Testis (tissue), 5 donors: ENCODE measurements at places on chromosomes 7 and 10. TPM values are rescaled to one million over a fixed set of nuclear protein-coding genes. Genes with fewer than 3 reads are reported as not detected.
A peak's percentile ranks its signal among the peaks of the same experiment; 100 is the strongest.

- DNase-seq = no peak
Measured at GRCh38 chr10:119896061-119896655, 3.6 kb downstream of the SEC23IP start.

- no peak for DNase-seq
Measured at GRCh38 chr10:86632009-86632800, 22.1 kb upstream of the OPN4 start.

The HKDC1 gene
- 4.4 TPM for polyA plus RNA-seq

DNA sequence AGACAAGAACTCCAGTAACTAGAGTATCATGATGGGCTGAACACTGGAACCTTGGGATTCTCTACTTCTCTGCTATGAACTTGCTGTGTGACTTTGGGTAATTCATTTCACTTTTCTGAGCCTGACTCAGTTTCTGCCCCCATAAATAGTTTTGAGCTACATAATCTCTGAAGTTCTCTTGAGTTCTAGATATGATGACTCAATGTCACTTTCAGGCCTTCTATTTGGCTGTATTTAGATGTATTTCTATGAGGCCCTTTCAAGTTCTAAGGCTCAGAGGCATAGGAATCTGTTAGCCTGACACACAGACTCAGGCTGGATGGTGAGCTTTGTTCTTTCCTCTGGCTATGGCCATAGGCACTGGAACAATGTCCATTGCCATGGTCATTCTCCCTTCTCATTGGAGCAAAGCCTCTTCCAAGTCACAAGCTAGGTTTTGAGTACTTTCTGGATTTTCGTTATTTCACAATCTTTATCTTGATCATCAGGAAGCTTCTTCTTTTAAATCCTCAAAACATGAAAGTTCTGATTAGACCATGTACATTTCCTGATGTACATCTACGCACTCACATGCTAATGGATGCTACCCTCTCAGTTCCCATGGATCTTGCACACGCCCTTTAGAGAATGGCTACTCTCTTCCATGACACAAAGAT is 101.6 kb downstream of the TES start:
- no peak for DNase-seq

DNA sequence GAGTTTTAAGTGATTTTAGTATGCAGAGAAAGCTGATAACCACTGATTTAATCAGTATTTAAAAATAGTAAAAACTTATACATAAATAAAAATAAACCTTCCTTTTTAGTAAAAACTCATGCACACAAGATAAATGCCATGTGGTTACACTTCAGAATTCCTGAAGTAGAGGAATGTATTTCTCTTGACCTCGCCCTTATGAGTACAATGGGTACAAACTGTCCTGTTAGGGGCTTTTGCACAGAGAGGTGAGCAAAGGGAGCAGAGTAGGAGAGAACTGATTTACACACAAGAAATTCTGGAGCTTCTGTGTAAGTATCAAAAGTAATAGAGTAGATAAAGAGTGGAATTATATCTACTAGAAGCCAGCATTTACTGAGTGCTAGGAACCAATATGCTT is 279.6 kb downstream of the PPP1R3A start:
- DNase-seq = no peak

DNA sequence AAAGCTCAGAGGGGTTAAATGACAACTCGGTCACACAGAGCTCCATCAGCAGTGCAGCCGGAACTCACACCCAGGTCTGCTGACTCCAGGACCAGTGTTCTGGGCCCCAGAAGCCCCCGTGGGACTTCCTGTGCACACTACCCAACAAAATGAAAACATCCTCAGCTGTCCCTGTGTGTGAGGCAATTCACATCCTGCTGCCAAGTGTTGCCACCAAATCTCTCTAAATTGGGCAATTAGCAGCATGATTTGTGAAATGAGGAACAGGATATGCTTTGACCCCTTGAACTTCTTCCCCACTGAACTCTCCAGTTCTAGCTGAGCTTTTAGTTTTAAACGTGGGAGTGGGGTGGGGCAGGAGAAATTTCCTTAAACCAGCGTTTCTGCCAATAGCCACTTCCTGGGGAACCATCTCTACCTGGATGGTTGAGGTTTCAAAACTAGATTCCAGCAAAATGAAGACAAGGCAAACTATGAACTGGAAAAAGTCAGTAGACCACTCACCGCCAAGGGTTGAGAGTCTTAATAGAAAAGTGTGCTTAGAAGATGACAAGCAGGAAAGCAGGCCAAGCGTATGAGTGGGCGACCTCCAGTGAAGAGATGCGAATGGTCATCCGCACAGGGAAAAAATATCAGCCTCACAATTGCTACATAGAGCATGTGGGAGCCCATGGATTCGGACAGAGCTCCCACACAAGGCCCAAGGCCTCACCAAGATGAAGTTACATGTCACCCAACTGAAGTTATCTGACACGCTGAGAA is 51.9 kb upstream of the CHST15 start:
- peak; percentile 48 for DNase-seq

- peak; percentile 70 for DNase-seq
Measured at GRCh38 chr10:83539528-83540308, 599.6 kb upstream of the GHITM start.

DNA sequence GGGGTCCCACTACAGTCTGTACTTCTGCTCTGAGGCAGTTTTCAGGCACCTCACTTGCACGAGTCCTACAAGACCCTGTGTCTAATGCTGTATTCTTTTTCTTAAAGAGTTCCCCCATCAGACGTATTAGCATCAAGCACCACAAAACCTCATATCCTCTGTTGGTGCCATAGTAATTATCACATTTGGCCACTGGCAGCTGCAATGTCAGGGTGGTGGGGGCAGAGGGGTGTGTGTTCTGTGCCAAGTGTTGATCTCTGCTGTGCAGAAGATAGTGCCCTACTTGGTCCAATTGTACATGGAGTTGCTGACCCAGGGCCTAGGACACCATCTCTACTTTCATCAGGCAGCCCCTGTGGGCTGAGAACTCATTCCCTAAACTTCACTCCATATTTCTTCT is 20.0 kb upstream of the JAZF1 start:
- DNase-seq = no peak

The TYW1 gene
- 16.9 TPM for polyA plus RNA-seq

DNA sequence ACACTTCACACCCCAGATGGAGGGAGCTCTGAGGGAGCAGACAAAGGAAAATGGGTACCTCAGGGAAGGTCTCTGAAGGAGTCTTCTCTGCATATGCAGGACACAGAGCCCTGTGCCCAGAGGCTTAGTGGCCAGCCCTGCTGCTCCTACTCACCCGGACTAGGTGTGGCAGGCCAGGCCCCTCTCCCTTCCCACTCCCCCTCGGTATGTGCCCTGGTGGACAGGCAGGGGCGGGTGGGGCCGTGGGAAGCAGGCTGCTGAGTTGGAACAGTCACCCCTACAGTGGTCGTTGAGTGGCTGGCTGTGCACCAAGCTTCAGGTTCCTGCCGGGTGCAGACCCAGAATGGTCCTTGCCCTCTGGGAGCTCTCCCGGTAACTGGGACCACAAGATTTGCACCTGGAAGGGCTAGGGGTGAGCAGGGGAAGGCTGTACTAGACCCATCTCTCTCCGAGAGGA is 68.6 kb downstream of the ZMIZ1 start:
- DNase-seq = no peak

DNA sequence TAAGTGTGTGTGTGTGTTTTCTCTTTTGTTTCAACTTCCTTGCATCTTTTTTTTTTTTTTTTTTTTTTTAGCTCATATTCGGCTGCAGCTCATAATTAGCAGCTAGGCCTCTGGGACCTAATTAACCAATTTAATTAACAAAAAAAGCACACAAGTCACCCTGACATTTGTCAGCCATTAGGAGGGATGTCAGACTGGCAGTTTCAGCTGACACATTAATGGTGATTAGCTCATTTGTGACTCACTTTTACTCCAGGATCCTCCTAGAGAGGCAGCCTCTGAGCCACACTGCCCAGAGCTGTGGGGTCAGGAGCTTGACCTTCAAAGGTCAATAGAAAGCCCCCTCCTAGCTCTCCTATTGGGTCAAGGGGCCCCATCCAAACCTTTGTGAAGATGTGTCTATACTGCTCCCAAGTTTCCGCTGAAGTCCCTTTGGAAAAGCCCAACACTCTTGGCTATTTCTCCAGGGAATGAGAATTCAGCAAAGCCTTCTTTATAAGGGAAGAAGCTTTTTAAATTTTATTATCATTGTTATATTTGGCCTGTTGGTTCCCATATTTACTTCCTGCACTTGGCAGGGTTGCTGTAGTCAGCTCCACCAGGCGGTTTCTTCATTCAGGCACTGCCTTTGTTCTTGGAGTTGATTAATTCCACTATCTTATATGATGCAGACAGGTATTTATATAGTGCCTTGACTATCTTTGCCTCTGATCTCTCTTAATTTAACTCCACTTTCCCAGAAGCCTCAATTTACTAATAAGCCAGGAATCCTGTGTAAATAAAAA is 109.5 kb upstream of the HABP2 start:
- no peak for DNase-seq

- peak; percentile 86 for DNase-seq
Measured at GRCh38 chr7:22452142-22452959, 47.6 kb downstream of the STEAP1B start.

The FFAR4 gene
- polyA plus RNA-seq = 1.3 TPM

The MALRD1 gene
- 3.3 TPM for polyA plus RNA-seq

DNA sequence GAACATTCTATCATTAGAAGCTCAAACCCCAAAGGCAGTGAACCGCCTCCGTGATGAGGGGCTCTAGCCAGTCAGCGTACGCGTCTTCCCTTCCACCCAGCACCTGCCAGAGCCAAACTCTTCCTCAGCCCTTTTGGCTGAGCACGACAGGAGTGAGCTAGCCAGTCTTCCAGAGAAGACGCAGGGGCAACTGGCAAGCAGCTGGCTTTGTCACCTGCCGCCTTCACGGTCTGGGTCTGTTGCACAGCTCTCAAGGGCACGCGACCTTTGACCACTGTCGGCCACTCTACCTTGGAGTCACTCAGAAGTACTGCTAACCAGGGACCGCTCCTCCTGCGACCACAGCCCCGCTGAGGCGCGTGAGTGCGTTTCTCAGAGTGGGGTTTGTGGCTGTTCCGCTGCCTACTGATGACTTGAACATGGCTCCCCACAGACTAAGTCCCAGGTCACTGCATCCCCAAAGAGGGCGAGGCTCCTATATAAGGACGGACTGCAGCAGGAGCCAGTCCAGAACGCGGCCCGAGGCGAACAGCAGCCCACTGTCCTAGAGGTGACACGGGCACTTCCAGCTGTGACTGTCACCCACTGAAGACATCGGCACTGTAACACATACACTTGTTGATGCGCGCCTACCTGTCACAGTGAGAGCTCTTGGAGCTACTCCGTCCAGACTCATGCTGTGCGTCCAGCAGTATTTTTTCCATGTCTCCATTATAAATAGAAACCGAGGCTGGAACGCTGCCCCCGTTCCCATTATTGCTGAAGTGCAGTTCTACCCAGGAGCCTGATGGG is 8.4 kb downstream of the BNIP3 start:
- DNase-seq = no peak

GRCh38 chr10:119190353-119190752 is 11.7 kb upstream of the PRDX3 start:
- no peak for DNase-seq

GRCh38 chr7:32298408-32299132 is 191.6 kb downstream of the LSM5 start:
- DNase-seq = no peak

The SNCG gene
- 30.3 TPM for polyA plus RNA-seq

DNA sequence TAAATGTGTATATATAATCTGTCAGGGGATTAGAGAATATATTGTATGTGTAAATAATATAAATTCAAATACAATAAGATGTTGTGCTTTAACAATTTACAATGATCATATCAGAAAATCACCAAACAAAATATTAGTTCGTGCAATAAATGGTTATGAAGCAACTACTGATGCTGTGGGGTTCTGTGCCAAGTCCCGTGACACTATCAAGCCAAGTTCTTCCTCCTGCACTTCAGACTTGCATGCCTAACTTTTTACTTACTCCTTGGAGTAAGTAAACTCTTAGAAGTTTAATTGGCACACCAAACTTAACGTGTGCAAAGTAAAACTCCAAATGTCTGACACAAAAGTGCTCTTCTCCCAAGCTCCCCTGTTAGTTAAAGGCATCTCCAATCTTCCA is 26.5 kb upstream of the TMEM254 start:
- peak; percentile 34 for DNase-seq

The PNLIP gene
- polyA plus RNA-seq = not detected

- DNase-seq = no peak
Measured at GRCh38 chr7:2610898-2611297, 20.9 kb upstream of the TTYH3 start.

DNA sequence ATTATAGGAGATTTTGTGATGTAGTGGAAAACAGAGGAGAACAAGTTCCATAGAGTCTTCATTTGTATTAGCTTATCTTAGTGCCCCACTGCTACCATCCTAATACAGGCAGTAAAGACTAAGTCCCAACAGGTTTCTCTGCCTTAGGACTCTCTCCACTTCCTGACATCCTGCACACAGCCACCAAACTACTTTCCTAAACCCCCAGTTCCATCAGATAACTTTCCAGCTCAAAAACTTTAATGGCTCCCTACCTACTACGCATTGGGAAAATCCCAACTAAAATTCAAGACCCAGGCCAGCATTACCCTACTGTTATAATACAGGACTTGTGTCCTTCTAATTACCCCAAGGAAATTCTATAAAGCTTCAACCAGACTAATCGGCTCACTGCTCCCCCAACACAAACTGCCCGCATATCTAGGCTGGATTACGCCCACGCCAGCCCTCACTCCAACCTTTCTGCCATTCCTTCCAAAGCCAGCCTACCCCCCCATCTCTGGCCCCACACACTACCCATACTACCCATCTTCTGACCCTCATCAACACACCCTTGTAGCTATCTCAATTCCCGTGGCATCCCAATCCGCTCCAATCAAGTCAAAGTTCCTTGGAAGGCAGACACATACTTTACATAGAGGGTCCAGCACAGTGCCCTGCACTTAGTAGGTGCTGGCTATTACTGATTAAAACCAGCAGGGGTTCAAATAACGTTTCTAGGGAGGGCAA is 1.4 kb downstream of the IDE start:
- DNase-seq = no peak
